ENCODE measurements at places on chromosomes 3 and 15.

DNA sequence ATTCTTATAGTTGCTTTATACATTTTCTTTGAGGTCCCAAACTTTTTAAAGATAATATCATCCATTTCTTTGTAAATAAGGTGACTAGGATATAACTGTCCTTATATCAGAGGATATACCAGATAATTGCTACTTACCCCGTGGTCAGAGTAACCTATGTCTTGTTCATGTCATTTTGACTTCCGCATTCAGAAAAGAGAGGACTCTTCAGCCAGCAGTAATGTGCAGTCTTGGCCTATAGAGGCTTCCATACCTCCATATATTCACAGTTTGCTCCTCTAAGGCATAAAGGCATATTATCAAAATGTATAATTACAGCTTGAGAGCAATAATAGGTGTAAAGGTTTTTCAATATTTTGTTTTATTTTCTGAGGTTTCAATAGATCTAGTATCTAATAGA, 38.5 kb downstream of the EPHA6 start:
- DNase-seq: no peak

DNA sequence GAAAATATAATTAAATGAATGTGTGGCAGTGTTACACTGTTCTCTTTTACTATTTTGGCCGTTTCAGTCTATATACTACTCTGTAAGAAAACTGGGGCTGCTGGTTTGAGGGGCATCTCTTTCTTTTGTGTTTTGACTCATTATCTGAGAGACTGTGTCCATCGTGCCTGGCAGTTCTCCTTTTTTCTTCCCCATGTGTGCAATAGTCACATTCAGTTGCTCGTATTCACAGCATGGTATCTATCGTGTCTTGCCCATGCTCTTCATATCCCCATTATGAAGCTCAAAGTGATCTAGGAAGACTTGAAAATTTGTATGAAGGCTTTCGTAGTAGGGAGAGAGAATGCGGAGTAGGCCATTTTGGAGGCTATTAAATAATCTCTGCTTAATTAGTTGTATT, 29.8 kb upstream of the FAH start:
- DNase-seq: no peak

- DNase-seq: no peak
These were observed 26.8 kb downstream of the CMC1 start for GRCh38 chr3:28267984-28268849.

GRCh38 chr3:111668888-111669488, 73.8 kb upstream of the ZBED2 start:
- DNase-seq: peak; percentile 50

GRCh38 chr3:187185759-187186158, 11.5 kb upstream of the RTP1 start:
- DNase-seq: no peak

DNA sequence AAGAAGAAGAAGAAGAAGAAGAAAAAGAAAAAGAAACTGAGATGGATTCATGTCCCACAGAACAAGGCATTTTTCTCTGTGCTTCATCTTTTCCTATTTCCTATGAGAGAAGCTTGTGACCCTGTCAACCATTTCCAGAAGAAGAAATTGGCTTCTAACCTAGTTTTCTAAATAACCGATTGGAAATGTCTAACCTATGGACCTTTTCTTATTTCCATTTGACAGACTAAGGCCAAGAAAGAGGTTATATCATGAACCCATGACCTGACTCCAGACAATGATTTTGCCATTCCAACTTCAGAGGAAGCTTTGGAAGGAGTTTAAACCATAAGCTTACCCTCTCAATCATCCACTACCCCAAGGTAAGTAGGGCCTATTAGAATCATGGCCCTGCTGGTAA, 16.3 kb upstream of the CSRNP1 start:
- no peak for DNase-seq

DNA sequence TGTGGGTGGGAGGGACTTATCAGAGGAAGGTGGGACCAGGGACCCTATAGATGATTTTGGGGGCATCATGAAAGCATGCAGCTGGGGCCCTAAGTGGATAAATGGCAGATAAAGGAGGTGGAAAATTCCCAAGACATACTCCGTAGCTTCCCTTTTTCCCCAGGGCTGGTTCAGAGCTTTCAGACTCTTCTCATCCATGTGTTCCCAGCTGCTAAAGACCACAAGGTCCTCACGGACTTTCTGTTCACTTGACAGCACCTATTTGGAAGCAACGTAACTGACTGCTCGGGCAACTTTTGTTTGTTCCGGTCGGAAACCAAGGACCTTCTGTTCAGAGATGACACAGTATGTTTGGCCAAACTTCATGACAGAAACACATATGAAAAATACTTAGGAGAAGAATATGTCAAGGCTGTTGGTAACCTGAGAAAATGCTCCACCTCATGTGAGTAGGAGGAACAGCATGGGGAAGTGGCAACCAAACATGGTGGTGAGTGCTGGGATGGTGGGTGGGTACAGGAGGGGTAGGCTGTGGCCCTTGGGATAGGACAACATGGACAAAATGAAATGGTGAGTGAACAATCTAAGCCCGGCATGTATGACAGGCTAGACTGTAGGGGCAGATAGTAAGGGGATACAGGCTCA, 28.7 kb upstream of the SRPRB start:
- DNase-seq: no peak

DNA sequence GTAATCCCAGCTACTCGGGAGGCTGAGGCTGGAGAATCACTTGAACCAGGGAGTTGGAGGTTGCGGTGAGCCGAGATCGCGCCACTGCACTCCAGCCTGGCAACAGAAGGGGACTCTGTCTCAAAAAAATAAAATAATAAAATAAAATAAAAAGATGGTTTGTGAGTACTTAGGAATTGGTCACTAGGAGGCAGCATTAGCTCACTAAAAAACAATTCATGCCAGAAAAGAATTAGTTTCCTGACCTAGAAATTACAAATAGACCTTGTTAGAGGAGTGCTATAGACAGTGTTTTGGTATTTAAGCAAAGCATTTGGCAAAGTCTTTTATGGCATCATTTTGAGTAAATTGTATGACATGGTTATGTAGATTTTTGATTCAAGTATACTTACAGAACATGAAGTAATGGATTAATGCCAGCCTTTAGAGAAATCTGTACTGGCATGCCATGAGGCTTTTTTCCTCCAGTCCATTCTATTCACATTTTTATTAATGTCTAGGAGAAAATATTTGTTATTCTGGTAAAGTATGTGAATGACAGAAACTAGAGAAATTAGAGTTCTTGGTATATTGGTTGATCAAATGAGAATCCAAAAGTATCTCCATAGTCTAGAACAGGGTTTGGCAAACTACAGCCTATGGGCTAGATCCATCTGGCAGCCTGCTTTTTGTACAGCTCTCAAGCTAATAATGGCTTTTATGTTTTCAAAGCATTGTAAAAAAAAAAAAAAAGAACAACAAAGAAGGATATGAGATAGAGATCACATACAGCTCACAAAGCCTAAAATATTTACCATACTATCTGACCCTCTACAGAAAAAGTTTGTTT, 81.6 kb downstream of the LRRC49 start:
- peak; percentile 57 for DNase-seq

- no peak for DNase-seq
These were observed 165.8 kb downstream of the GOLIM4 start for GRCh38 chr3:167929968-167930367.

GRCh38 chr3:60417576-60417975, 833.7 kb downstream of the FHIT start:
- DNase-seq: no peak

DNA sequence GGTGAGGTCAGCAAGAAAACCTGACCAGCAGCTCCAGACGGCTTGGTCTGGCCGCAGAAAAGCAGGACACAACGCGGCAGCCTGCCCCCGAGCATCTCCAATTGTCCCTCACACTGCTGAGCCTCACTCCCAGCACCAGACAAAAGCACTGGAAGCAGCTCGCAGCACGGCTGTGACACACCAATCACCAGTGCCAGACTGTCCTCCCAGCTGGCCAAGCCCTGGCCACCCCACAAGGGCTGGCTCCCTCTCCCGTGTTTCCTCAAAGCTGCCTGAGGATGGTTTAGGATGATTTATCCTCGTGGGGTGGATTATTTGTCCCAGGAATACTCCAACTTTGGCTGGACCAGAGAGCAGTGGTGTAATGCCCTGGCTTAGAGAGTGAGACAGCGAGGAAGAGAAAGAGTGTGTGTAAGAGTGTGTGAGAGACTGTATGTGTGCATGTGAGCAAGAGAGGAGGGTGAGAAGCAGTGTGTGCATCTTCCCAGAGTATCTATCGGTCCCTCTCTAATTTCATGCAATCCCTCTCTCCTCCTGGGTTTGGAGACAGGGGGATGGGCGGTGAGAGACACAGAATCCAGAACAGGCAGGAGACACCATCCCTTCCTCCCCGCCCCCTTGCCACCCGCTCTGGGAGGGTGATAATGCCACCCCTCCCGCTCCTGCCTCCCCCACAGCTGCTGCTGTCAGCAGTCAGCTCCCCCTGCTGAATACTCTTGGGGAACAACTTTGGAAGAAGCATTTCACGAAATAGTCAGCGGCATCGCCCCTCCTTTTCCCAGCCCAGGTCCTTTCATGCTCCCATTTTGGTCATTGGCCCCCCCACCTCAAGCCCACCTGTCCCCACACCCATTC, 34.2 kb downstream of the SEMA5B start:
- no peak for DNase-seq

GRCh38 chr3:34263101-34263621, 464.7 kb downstream of the PDCD6IP start:
- no peak for DNase-seq

DNA sequence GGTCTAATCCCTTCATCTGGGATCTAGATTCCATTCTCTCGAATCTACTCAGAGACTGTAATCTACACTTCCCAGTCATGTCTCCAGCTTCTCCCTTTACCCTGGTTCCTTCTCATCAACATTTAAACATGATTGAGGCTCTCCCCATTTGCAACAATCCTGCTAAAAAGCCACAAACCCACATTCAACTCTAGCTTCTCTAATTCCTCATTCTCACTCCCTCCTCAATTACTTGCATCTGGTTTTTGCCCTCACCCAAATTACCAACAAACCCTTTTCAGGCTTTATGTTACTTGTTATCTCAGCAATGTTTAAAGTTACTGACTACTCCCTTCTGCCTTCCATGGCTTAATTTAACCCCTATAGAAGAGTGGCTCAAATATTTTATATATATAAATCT, 11.5 kb downstream of the ETFA start:
- no peak for DNase-seq

GRCh38 chr3:195763076-195763830, 42.5 kb downstream of the MUC20 start:
- no peak for DNase-seq

DNA sequence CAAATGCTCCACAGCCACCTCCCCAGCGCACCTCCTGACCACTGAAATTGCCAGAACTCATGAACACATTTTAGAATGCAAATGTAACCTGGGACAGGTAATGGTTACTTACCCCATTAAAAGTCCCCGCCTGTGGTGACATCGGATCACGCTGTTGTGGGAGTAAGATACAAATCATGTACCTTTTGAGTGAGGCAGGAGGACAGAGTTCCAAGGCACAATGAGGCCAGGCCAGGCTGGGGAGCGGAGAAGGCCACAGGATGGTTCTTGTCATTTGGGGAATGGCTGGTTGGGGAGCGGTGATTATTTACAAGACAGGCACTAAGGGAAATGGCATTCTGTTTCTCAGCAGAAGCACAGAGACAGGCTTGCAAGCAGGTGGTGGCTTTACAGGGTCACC, 490.0 kb downstream of the EDEM1 start:
- DNase-seq: no peak

GRCh38 chr15:62026487-62027262, 33.6 kb downstream of the VPS13C start:
- no peak for DNase-seq

DNA sequence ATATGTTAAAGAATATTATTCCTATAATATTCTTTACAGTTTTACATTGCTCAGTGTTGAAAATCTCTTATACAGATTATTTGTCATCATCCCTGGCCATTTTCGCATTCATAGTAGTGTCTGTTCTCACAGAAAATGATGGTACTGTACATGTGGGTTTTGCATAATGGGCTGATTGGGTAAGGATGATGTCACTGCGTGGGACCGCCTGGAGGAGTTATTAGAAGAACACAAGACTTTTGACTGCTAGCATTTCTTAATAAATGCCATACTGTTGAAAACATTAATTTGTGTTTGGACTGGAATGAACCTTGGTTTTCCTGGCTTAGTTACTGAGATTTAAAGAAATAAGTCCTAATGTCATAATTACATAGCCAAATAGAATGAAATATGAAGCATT, 20.3 kb downstream of the LRCH3 start:
- no peak for DNase-seq

DNA sequence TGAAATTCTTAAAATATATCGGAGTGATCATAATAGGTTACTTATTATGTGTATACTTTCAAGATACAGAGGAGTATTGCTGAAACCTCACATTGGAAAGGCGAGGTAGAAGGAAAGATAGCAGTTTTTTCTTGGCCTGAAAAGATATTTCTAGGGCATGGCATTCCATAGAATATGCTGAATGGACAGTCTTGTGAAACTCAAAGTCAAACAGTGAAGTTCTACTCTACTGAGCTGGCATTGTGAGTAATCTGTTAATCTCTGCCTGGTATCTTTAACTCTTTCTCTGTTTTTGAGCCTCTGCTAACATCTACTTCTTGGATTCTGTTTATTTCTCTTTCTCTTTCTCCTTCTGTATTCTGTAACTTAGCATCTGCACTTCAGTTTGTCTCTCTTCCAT, 176.3 kb upstream of the ZBTB20 start:
- no peak for DNase-seq

DNA sequence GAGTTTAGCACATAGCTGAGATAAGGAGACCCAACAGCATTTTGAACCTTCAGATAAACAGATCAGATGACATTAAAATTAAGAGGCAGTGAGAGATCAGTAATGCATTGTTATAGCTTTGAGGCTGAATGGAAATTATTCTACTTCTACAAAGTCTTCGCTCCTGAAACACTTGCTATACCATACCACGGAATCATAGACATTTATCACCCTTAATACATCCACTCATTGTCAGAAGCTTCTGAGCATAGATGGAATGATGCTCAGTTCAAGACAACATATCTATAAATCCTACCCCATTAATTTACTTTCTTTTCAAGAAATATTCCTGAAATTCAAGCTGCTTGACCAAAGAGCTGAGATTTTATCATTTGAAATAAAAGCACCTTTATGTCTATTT, 266.7 kb downstream of the C3orf38 start:
- no peak for DNase-seq

GRCh38 chr3:151133917-151134450, 48.5 kb downstream of the MED12L start:
- DNase-seq: no peak

- DNase-seq: no peak
These were observed 10.2 kb downstream of the GLCE start for GRCh38 chr15:69170597-69170996.

DNA sequence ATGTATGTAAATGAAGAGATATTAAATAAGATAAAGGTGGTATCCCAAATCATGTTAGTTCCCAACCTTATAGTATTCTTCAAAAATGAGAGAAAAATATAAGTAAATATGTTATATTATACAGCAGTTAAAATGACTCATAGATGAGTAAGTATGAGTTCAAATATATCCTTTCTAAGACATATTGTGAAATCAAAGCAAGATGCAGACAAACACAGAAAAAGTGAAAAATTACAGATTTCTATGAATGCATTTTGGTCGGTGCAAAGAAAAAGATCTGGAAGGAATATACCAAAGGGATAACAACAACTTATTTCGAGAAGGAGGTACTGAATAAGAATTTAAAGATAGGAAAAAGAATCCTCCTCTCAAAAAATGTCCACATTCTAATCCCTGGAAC, 181.2 kb upstream of the TTC14 start:
- no peak for DNase-seq
